ENCODE measurements at places on chromosomes 5 and 9. TPM values are rescaled to one million over a fixed set of nuclear protein-coding genes. Genes with fewer than 3 reads are reported as not detected.
A peak's percentile ranks its signal among the peaks of the same experiment; 100 is the strongest.

- DNase-seq, result no peak
These were observed 50.0 kb downstream of the HRH2 start for GRCh38 chr5:175707751-175708375.

GRCh38 chr9:22100626-22101025 is 91.5 kb upstream of the CDKN2B start:
- DNase-seq, result no peak

DNA sequence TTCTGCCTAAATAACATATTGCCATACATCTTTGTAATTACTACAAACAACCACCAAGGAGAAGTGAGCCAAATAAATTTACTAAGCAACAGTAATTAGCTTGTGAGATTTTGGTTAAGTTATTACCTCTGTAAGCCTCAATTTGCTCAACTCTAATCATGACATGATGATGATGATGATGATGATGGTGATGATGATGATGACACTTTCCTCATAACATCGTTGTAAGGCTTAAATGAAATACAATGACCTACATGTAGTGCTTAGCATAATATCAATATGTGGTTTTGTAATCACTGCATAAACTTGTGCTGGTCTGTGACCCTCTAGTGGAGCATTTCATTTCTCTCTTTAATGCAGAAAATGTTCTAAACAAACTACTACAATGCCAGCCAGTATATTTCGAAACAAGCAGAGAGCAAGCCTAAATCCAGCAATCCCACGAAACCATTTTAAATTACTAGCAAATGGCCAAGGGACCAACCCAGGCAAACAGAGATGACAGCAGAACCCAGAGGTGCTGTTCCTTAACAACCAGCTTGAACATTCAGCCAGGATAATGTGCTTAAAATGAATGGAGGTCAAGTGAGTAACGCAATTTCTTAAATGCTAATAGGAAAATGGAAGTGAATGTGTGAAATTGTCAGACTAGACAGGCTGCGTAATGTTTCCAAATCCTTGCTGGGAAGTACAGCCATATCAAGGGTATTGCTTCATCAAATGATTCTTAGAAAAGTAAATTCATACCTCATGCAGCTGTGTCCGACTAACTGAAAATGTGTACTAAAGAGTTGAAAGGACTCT is 281.9 kb upstream of the PUM3 start:
- no peak for DNase-seq

GRCh38 chr5:171525085-171525484 is 105.6 kb downstream of the FGF18 start:
- DNase-seq, result no peak

DNA sequence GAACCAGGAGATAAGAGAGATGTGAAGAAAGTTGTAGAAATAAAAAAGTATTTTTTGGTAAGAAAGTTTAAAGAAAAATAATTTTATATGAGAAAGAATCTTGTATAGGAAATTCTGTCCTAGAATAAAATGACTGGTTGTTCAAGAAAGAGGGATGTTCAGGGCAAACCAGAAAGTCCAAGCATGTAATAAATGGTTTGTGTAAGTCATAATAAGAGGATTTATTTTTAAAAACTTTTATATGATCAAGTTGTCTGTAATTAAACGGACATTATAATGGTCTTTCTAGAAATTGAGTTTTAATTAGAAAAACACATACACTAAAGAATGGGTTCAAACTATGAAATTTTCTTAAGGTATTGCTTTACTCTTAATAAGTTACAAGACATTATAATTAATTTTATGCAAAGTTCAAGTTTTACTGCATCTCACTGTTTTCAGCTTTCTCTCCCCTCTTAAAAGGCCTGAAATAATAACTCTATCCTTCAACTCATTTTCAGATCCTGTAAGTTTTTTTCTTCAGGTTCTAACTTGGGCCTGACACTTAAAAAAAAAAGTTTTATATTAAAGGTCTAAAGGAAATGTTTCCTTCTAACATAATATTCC is 56.1 kb upstream of the ZNF300 start:
- DNase-seq, result no peak

DNA sequence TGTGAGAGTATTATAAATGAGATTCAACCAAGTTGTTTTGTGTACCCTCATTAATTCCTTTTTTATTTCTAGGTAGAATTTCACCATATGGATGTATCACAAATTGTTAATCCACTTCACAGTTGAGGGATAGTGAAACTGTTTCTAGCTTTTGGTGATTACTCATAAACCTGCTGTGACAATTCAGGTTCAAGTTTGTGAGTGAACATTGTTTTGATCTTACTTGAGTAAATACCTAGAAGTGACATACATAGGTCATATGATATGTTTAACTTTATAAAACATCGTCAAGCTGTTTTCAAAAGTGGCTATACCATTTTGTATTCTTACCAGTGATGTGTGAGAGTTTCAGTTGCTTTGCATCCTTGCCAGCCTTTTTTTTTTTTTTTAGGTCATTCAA is 112.9 kb downstream of the CAMK4 start:
- DNase-seq, result no peak

Gene IFNA21
- not detected for total RNA-seq

Gene SLC45A2
- total RNA-seq, result not detected

DNA sequence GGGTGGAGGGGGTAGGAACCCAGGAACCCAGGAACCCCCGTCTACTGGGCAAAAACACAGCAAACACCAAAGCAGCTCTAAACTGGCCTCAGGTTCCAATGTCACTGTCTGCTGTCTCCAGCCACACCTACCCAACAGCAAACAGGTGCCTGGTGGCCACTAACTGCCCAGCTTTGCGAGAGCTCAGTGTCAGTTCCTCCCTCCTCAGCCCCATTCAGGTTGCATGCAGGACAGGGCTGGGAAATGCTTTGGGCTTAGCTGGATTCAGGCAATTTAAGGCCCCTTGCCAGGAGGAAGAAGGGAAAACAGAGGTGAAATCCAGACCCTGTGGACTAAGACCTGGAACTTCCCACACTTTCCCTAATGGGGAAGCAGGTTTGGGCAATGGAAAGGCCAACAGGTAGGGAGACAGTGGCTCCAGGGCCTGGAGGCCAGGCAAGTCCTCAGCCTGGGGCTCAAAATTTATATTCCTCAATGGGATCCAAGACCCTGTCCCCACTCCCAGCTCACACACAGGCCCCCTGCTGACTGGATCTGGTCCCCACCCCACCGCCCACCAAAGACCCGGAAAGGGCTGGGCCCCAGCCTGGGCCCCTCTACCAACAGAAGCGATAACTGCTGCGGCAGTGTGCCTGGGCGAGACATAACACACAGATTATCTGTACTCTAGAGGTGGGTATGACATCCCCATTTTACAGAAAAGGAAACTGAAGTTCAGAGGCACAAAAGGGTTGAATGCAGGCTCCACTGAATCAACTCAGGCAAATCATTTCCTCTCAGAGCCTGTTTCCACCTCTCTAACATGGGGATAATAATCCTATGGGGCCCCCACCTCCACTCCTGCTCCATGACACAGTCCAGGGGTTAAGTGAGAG is 3.5 kb downstream of the EEIG1 start:
- DNase-seq, result peak; percentile 71

Gene GGTA1
- 0.94 TPM for total RNA-seq

- DNase-seq, result no peak
These were observed 9.7 kb upstream of the OBP2A start for GRCh38 chr9:135536216-135536615.

Gene SELENOP
- total RNA-seq, result 171 TPM

DNA sequence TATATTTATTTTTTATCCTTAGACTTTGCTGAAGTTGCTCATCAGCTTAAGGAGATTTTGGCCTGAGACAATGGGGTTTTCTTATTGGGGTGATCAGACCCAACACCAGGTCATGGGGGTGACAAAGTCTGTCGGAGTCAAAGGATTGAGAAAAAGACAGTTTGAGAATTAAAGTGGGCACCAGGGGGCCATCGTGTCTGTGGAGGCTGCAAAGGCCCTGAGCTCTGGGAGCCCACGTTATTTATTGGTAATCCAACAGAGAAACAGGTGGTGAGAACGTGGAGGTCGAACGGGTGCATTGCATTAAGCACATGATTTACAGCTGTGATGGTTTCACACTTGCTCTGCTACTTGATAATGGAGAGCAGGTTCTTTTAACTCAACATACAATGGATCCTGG is 102.5 kb upstream of the CDH10 start:
- DNase-seq, result no peak

Gene EIF4E1B
- total RNA-seq, result not detected

GRCh38 chr9:34578241-34579103 is 11.1 kb downstream of the CNTFR start:
- no peak for DNase-seq

GRCh38 chr9:124222109-124222508 is 35.6 kb upstream of the NEK6 start:
- DNase-seq, result no peak

DNA sequence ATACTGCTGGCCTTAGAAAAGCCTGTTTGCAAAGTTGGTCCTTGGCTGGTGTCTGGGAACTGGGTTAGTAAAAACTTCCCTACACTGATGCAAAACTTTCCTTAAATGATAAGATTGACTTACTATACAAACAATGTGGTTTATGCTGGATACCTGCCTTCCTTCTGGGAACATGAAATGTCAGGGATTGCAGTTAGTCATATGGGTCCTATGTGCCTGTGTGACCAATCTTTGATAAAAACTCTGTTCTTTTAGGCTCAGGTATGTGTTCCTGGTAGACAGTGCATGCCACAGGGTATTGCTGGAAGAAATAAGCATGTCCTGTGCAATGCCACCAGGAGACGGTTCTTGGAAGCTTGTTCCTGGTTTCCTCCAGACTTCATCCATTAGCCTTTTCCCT is 173.3 kb downstream of the RMI1 start:
- no peak for DNase-seq

DNA sequence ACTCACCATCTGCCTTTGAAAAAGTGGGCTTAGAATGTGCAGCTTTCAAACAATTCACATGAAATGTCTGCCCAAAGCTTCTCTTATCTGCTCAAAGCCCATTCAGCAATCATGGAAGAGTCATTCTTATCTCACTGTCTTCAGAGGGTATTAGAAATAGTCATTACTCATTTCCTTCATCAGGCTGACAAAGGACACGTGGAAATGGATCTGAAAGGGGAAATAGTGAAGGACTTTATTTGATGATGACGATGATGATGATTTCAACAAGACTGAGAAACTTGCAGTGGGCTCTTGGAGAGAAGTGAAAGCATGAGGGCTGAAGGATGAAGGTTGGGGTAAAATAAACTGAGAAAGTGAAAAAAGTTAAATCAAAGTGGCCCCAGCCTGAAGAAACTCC is 194.3 kb downstream of the SMARCA2 start:
- DNase-seq, result no peak

DNA sequence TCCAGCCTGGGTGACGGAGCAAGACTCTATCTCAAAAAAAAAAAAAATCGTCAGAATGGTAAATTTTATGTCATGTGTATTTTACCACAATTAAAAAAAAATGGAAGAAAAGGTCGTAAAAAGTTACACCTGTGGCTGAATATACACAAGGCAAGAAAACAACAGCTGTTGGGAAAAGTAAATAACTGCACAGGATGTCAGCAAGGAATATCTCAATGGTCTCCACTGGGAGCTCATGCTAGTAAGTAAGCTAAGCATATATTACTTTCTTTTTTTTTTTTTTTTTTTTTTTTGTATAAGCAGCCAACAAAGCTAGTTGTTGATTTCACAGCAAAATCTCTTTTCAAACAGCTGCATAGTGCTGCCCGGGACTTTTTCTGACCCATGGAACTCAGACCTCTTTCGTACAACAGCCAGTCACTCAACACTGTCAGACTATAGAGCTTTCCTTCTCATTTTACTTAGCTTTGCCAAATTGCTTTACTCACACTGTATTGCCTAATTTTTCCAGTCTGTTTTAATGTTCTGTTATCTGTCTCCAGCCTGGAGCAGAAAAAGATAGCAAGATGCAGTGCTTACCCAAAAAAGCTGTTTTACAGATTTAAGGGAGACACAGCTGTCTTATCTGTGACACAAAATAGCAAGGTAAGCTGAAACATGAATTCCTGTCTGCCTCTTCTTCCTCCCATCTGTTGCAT is 175.9 kb downstream of the ENC1 start:
- DNase-seq, result no peak

- peak; percentile 13 for DNase-seq
These were observed 22.1 kb downstream of the CEP72 start for GRCh38 chr5:634191-634590.

- DNase-seq, result no peak
These were observed 181.8 kb upstream of the MVB12B start for GRCh38 chr9:126144603-126145456.

DNA sequence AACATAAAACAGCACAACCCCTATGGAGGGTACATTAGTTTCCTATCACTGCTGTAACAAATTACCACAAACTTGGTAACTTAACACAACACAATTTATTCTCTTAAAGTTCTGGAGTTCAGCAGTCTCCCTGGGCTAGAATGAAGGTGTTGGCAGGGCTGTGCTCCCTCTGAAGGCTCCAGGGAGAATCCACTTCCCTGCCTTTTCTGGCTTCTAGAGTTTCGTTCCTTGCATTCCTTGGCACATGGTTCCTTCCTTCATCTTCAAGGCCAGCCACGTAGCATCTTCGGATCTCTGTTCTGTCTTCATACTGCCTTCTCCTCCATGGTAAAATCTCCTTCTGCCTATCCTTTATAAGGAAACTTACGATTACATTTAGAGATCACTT is 25.0 kb upstream of the GSN start:
- DNase-seq, result no peak

DNA sequence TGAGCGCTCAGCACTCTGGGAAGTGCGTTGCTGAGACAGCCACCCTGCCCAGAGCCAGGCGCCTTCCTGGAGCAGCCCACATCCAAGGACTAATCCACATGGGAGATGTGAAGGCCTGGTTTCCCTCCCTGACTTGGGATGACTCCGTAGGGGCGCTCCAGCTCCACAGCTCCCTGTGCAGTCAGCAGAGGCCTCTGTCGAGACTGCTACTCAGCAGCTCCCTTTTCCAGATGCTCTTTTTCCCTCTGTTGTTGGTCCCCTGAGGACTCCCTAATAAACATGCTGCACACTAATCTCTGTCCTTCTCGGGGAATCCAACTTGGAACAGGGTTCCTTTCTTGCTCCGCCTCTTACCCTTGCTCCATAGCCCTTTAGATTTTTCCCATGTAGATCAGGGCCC is 237.3 kb downstream of the ZSWIM6 start:
- no peak for DNase-seq

GRCh38 chr5:154359221-154359573 is 86.6 kb upstream of the SAP30L start:
- DNase-seq, result no peak

DNA sequence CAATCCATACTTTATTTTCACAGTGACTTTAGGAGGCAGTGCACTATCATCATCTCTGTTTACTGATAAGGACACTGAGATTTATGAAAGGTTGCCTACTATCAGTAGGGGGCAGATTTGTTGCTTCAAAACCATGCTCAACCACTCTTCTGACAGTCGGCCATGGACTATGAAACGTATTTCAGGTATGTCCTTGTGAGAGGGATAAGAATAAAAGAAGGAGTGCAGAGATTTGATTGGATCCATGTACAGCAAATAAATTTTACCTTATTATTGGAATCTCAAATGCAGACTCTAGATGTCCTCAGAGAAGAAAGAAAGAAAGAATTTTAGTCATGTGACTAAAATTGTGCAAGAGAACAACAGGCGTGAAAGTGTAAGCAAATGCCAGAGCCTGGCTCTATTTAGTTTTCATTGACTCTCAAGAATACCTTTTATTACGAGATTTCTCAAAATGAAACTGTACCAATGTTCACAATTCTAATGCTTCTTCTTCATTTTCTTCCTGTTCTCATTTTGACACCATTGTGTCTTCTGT is 296.6 kb upstream of the RASA1 start:
- no peak for DNase-seq

All from colonic mucosa (tissue), 4 donors.